Astrocyte (in vitro differentiated cells and primary cell): ENCODE measurements at places on chromosomes 6 and 20.

- no peak for DNase-seq
Observed at GRCh38 chr20:46694484-46694883, 5.2 kb upstream of the TP53RK start.

- DNase-seq, result no peak
Observed at GRCh38 chr6:84177241-84177640, 50.2 kb downstream of the CEP162 start.

DNA sequence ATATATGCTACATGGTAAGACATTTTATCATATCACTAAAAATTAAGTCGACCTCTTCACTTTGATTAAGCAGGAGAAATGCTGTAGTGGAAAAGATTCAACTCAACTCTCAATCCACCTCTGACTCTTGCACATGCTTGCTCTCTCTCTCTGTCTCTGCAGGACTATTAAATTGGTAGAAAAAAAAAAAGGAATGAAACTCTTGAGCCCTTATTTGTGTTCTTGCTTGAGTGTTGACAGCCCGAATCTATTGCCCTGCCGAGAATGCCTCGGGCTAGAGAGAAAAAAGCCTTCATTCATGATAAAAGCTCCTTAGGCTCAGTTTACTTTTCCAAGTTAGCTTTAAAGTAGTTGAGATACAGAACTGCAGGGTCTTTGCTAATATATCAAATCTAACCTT lies 722.2 kb downstream of the PRKN start:
- no peak for DNase-seq

GRCh38 chr20:23634985-23635767 lies 2.6 kb downstream of the CST3 start:
- no peak for DNase-seq

- DNase-seq, result no peak
Observed at GRCh38 chr6:38062066-38062465, 242.5 kb downstream of the ZFAND3 start.

- peak; percentile 26 for DNase-seq
Observed at GRCh38 chr6:7542874-7543624, 1.6 kb downstream of the DSP start.

- DNase-seq, result no peak
Observed at GRCh38 chr20:20297181-20297580, 70.7 kb upstream of the INSM1 start.

- DNase-seq, result no peak
Observed at GRCh38 chr6:72703093-72703492, 81.2 kb downstream of the KCNQ5 start.

DNA sequence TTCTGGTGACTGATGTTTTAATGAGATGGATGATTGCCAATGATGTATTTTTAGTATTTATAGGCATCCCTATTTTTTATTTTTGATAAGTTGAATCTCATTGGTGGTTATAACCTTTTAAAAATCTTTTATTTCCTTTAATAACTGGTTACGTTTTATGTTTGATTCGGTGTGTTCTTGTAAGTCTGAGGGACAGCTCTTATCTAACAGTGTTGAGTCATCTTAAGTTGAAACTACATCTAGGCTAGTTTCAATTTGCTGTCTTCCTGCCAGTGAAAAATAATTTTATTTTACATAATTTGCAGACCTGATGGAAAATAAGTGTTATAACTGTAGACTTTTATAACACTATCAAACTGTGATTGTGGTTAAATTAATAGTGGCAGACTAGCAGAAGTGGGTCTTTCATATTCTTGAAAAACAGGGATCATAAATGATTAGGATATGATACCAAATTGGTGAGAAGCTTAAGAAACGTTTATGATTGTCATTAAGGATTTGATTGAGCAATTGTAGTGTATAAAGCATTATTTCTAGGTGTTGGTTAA lies 4.6 kb downstream of the AFDN start:
- DNase-seq, result no peak

- no peak for DNase-seq
Observed at GRCh38 chr6:148382861-148383260, 40.2 kb downstream of the SASH1 start.

- DNase-seq, result no peak
Observed at GRCh38 chr6:30683183-30683979, 3.1 kb downstream of the PPP1R18 start.

DNA sequence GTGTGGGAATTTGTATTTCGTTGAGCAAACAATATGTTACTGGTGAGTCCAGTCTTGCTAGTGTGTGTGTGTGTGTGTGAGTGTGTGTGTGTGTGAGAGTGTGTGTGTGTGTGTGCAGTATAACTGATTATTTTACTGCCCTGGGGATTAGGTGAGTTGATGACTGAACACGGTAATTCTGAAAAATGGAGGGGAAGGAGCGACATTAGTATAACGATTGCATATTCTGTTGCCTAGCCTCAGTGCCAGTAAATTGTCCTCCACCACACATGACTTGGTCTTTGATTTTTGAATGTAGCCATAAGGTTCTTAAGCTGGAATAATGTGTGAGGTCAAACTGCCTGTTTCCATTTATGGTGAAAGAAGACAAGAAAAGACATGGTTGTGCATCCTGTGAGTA lies 121.1 kb downstream of the SLC24A3 start:
- DNase-seq, result no peak

GRCh38 chr6:119189498-119189897 lies 111.0 kb upstream of the FAM184A start:
- DNase-seq, result no peak

- no peak for DNase-seq
Observed at GRCh38 chr20:8575114-8575513, 443.0 kb downstream of the PLCB1 start.

GRCh38 chr6:163529605-163530004 lies 115.1 kb downstream of the QKI start:
- peak; percentile 93 for DNase-seq

GRCh38 chr6:89525786-89526562 lies 93.0 kb downstream of the ANKRD6 start:
- DNase-seq, result no peak

DNA sequence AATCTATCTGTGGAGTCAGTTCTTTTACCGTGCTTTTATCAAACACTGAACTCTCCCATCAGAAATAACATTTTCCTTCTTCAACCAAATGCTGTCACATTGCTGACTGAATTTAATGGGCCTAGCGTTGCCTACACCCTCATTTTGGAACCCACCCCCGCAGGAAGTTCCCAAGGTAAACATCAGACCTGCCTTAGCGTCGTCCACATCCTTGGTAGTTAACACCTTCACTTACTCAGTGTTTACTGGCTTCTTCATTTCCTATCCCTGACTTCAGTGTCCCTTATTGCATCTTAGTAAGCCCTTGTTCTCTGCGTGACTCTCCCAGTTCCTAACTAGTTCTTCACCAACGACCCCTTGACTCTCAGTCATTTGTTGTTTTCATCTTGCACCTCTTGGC lies 491.4 kb upstream of the SOX4 start:
- no peak for DNase-seq

GRCh38 chr6:28323813-28324424 lies 12.0 kb downstream of the ZSCAN31 start:
- no peak for DNase-seq

- DNase-seq, result peak; percentile 12
Observed at GRCh38 chr6:110999634-111000270, 17.9 kb downstream of the RPF2 start.

GRCh38 chr6:168000198-168001028 lies 2.9 kb downstream of the KIF25 start:
- no peak for DNase-seq

DNA sequence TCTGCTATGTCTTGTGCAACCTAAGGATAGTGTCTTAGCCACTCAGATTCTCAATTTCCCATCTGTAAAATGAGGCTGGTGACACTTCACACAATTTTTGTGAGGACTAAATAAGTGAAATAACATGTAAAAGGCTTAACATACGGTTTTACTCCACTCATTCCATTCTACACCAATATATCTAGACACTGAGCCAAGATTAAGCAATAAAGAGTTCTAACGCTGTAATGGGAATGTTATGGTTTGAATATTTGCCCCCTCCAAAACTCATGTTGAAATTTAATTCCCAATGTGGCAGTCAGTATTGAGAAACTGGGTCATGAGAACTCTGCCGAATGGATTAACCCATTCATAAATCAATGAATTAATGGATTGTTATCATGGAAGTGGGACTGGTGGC lies 301.0 kb downstream of the HACE1 start:
- no peak for DNase-seq

- no peak for DNase-seq
Observed at GRCh38 chr6:31794866-31795615, 511 bp downstream of the VARS1 start.

GRCh38 chr6:167746390-167746907 lies 80.3 kb upstream of the AFDN start:
- no peak for DNase-seq

GRCh38 chr6:8657522-8657921 lies 222.2 kb upstream of the SLC35B3 start:
- no peak for DNase-seq

DNA sequence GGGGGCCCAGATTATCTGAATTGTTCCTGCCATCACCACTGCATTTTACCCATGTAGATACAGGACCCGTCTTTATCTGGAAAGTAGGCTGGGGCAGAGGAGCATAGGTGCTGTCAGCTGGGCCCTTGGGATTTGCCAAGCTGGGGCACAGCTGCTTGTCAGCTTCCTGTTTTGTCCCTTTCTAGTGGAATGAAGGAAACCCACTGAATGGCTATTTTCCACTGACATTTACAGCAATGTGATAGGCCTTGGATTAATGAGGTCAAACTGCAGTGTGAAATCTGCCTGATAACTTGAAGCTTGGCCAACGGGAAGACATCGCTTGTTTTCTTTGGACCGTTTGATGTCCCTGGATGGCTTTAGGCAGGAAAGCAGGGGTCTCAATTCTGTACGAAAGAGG lies 6.7 kb downstream of the PPP1R16B start:
- DNase-seq, result no peak

GRCh38 chr6:36350681-36351571 lies 14.2 kb upstream of the BNIP5 start:
- peak; percentile 100 for DNase-seq

- DNase-seq, result peak; percentile 91
Observed at GRCh38 chr6:35096129-35096862, 44.8 kb downstream of the TCP11 start.

GRCh38 chr6:1729133-1729749 lies 119.5 kb downstream of the FOXC1 start:
- no peak for DNase-seq

DNA sequence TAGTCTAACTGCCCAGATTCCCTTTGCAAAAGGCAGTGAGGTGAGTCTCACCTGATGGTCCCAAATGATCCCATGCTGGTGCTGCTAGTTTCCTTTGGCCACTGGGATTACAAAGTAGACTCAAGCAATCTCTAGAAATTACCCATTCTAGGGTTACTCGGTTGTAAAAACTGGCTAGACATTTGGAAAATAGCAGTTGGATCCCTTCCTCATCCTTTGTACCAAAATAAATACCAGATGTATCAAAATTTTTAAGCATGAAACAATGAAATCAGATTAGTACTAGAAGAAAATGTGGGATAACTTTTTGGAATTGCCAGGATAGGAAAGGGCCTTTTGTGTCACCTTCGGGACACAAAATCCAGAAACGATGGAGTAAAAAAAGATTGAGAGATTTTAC lies 112.9 kb upstream of the TOP1 start:
- DNase-seq, result no peak

DNA sequence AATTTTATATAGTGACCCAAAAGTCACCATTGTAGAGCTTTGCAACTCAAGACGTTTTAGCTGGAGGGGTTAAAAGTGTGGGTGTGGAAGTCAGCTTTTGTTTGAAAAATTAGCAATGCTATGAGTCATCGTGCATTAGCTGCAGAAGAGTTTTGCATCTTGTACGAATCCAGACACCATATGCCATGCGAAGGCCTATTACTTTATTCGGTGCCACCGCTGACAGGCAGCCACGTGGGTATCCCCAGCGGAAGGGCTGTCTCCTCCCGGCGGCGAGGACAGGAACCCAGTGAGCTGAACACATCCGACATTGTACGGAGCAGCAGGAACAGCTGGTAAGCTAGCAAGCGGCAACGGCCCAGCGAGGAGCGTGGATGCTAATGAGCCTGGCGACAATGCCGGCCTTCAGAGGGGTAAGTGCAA lies 84.4 kb downstream of the INSM1 start:
- peak; percentile 80 for DNase-seq

GRCh38 chr6:161367472-161367871 lies 93.6 kb upstream of the AGPAT4 start:
- no peak for DNase-seq

GRCh38 chr20:57390604-57391438 lies at the start of gene RBM38:
Gene RBM38, plus strand, starts transcription at chr20:57391396. Its CDS starts 186 bp downstream, at chr20:57391582.
- DNase-seq, result no peak

GRCh38 chr6:113405326-113406047 lies 451.7 kb upstream of the MARCKS start:
- no peak for DNase-seq

- no peak for DNase-seq
Observed at GRCh38 chr20:55919319-55919718, 86.0 kb downstream of the CBLN4 start.

- DNase-seq, result no peak
Observed at GRCh38 chr6:145332011-145332410, 403.3 kb downstream of the EPM2A start.

GRCh38 chr20:50034567-50035180 lies 51.9 kb downstream of the SNAI1 start:
- peak; percentile 58 for DNase-seq

DNA sequence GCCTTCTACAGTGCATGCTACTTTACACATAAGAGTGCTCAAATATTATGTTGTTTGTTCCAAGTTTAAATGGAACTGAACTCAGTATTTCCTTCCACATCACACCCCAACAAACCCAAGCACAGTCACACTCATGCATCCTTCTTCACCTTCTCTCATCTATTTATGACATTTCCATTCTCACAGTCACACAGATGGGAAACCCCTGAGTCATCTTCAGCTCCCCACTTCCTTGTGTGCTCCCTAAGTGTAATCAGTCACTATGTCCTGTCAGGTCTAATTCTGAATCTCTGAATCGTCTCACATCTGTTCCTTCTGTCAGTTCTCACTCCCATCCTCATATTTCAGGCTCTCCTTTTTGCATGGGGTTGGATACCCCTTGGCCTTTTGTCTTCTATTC lies 96.0 kb downstream of the RIMS1 start:
- no peak for DNase-seq

GRCh38 chr6:45209762-45210161 lies 118.4 kb upstream of the RUNX2 start:
- no peak for DNase-seq

DNA sequence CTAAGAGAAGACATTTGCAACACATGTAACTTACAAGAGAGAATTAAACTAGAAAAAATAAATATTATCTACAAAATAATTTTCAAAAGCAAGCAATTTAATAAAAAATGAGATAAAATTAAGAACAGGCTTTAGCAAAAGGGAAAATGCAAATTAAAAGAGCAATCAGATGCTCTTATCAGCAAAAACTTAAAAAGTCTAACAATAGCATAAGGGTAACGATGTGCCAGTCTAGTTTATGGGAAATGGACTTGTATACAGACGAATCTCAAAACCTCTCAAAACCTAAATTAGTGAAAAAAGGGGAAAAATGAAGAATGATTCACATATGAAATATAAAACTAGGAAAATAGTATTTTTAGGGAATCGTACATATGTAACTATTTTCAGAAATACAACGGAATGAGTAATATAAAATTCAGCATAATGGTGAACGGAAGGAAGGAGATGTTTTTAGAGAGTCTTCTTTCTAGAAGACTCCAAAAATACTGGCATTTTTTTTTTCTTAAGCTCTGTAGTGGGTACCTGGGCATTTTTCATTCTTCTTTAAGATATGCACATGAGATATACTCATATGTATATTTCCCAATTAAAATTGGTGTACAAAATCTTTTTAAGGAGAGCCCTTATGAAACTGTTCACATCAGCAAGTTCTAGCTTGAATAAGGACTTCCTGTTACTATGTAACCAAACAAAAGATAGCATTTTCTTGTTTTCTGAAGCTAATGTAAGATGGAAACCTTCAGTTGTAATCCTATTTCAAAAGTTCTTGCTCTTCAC lies 927 bp upstream of the MANEA start:
- DNase-seq, result peak; percentile 20
